ENCODE measurements at places on chromosomes 4 and X.

DNA sequence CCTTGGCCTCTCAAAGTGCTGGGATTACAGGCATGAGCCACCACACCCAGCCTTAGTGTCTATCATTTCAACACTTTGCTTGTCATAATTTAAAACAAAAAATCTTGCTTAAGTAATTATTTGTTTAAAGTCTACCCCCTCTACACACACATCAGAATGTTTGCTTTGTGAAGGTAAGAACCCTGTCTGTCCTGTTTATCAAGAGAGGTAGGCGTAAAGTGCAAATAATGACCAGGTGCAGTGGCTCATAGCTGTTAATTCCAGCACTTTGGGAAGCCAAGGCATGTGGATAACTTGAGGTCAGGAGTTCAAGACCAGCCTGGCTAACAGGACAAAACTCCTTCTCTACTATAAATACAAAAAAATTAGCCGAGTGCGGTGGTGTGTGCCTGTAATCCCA lies 326.7 kb upstream of the CLNK start:
- DNase-seq: no peak

DNA sequence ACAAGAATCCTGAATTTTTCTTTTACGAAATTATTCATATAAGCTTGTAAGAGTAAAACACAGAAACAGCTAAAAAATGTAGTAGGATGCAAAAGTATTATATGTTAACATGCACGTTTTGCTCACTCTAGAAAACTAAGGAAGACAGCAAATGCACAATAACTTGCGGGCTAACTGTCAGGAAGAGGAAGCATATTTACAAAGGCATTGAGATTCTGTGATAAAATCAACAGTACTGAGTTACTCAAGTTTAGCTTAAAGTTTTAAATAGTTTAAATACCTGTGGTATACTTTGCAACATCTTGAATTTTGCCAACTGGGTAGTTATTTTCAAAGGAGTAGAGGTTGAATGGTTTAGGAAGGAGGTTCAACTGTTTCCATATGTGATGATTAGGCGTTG lies 37.0 kb downstream of the SH2D1A start:
- no peak for DNase-seq

DNA sequence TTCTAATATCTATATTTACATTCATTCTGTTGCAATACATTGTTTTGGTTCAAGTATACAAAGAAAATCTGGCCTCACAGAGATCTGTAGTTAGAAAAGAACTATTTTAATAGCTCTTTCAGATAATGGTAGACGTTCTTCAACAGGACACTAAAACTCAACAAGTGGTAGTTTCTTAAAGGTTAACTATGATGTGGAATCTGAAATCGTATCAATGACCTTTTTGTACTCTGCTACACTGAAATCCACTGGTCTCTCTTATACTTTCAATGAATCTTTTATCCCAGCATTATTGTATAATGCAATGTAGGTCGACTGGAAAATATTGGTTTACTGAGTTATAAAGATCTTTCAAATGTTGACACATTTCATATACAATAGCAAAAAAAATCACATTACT lies 12.7 kb downstream of the TMEM185A start:
- DNase-seq: no peak

DNA sequence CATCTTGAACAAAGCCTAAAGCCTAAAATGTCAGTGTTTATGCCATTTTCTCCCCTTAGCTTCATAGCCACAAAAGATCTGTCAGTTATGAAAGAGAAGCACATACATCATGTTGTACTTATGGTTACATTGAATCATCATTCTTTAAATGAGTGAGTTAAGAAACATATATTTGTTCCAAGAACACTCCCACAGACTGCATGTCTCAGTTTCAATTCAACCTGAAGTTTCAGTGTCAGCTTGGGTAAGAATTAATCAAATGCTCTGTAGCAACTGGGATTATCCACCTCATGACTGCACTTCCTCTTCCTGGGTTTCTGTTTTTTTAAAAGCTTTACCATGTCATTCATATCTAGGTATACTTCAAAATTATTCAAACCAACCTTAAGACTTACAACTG lies 3.9 kb upstream of the TMPRSS11B start:
- DNase-seq: no peak

DNA sequence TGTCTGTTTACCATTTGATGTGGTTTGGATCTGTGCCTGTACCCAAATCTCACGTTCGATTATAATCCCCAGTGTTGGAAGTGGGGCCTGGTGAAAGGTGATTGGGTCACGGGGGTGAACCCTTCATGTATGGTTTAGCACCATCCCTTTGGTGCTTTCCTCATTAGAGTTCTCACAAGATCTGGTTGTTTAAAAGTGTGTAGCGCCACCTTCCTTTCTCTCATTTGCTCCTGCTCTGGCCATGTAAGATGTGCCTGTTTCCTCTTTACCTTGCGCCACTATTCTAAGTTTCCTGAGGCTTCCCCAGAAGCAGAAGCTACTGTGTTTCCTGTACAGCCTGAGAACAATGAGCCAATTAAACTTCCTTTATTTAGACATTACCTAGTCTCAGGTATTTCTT lies 610.7 kb upstream of the ADGRL3 start:
- no peak for DNase-seq

DNA sequence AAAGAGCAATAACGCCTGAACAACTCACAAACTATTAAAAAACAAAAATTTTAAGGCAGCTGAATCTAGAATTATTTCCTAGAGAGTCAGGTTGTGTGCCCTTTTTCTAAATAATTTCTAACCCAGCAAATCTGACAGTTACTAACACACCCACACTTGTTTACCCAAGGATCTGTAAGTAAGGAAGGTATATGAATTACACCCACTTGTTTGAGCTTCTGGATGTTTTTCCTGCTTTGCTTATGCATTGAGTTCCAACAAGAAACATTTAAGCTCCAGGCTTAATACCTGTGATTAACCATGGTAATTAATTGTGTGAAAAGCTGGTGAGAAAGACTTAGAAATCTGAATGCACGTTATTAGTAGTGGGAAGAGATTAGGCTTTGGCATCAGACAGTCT lies 1.5 kb downstream of the NIPAL1 start:
- no peak for DNase-seq

- DNase-seq: no peak
Measured at GRCh38 chrX:14073071-14073470, 43.4 kb upstream of the GEMIN8 start.

GRCh38 chr4:142933207-142933606 lies 87.1 kb upstream of the INPP4B start:
- DNase-seq: no peak

DNA sequence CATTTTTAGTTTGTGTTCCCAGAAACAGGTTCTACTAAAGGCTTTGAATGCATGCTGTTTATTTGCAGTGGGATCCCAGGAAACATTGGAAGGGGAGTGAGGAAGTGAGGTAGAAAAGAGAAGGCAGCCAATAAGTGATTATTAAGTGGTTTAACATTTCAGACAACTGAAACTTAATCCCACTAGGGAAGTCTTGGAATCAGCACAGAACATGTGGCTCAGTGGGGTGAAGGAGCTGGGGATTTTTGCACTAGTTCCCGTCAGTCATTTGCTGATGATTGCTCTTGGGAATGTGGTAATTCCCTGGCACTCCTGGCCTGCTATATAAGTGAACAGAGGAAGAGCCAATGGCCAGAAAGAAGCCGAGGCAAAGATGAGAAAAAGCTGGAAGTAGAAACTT lies 1053.0 kb upstream of the IGFBP7 start:
- no peak for DNase-seq

DNA sequence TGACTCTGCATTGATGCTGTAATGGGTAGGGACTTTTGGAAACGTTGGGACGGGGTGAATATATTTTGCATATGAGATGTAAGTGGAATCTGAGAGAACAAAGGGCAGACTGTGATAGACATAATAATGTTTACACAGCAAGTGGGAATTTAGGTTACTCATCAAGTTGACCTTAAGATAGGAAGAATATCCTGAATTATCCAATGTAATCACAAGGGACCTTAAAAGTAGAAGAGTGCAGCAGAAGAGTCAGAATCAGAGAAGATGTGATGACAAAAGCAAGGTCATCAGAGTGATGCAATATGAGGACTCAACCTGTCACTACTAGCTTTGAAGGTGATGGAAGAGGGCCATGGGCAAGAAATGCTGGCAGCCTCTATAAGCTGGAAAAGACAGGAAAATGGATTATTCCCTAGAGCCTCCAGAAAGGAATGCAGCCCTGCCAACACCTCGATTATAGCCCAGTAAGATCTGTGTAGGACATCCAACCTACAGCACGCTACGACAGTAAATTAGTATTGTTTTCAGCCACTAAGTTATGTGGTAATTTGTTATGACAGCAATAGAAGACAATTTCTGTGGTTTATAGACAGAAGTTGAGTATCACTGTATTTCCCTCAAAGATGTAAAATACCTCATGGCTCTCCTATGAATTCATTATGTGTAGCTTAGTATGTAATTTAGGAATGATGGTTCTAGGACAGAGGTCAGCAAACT lies 26.4 kb downstream of the MORC4 start:
- no peak for DNase-seq

DNA sequence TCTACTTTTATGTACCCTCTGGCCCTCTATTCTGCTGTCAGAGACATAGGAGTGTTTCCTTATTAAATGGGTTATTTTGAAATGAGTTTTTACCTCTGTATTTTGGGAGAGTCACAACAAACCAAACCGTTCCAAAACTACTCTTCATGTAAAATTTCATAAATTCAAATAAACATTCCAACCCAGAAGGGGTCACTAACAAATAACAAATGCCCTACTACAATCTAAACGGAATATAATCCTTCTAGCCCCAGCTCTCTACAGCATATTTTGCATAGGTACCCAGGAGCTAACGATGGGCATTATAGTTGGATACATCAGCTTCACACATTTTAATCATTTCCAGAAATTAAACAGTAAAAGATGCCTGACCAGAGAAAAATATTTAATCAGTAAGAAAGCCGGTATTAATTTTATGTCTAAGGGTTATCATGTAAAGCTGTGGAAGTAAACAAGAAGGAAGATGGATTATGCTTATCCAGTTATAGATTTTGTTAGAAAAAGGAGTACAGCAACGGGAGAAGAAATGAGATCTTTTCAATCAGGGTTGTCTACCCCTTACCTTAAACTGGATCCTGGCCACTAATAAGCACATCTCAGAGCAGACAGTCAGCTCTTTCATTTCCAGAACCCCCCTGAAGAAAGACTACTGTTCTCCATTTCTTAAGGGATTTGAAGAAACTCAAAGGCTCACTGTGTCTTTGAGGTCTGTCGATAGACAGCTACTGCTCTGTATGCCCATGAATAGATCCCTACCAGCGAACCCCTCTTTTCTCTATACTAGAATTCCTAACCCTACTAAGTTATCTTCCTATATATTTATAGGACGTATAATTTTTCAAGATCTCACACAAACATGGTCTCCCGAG lies 1.2 kb downstream of the UGDH start:
- DNase-seq: no peak

DNA sequence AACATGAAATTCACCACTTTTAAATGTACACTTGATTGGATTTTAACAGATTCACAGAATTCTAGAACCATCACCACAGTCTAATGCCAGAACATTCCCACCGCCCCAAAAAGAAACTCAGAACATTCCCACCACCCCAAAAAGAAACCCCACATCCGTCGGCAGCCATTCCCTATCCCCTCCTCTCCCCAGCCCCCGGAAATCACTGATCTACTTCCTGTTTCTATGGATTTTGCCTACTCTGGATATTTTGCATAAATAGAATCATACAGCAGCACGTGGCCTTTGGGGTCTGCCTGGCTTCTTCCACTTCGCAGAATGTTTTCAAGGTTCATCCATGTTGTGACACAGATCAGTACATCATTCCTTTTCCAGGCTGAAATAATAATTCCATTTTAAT lies 79.3 kb downstream of the PPP2R2C start:
- DNase-seq: no peak

- no peak for DNase-seq
Measured at GRCh38 chr4:3699261-3699660, 66.9 kb upstream of the ADRA2C start.

DNA sequence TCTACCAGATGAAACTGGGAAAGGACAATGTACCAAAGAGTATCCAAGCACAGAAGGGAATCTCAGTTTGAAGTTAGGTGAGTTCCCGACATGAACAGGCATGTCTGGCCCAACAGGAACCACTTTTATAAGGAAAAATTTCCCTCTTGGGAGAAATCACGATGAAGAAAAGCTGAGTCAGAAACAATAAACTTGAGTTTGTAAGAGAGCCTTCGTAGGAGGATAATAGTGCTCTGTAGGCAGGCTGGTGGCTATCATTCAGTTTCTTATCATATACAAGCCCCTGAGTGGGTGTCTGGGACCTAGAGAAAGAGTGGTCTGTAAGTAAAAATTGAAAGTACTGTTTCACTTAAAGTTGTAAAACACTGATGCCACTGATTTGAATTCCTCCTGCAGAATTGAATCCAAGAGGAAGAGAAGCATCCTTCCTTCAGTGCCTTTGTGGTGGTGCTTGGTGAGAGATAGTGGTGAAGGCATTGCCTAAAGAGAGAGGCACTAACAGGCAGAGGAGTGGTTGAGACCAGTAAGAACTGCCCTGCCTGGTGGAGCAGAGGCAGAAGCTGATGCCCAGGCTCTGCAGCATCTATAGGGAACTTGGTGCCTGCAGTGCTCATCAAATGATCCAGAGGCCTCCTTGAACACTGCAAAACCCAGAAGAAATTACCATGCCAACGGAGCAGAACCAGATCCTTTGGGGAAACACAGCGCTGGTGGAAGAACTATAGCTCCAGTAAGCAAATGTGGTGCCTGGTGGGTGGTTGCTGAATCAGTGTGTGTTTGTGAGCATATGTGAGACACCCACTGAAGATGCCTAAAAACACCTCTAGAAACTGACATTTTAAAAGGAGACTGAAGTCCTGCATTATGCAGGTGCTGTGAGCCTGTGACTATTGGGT lies 31.7 kb upstream of the METAP1 start:
- no peak for DNase-seq

GRCh38 chr4:177322881-177323280 lies 13.2 kb downstream of the NEIL3 start:
- DNase-seq: no peak

- DNase-seq: peak; percentile 74
Measured at GRCh38 chr4:986879-987623, at the start of gene IDUA. IDUA (plus strand) TSS chr4:987044; CDS start chr4:987085, 41 bp downstream.

DNA sequence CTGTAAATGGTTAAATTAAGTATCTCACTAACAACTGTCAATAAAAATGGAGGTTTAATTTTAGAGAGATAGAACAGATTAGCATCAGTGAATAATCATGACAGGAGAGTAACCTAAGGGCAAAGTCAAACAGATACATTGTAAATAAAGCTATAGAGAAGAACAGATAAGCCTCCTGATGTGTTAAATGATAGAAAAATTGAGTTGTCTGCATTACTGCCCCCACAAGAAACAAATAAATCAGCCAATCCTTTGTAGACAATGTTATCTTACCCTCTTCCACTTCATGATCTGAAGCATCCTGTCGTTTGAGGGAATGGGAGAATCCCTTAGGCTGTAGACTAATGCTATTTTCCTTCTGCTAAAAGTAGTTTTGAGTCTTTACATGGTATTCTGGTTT lies 147.8 kb downstream of the PCDH18 start:
- no peak for DNase-seq

DNA sequence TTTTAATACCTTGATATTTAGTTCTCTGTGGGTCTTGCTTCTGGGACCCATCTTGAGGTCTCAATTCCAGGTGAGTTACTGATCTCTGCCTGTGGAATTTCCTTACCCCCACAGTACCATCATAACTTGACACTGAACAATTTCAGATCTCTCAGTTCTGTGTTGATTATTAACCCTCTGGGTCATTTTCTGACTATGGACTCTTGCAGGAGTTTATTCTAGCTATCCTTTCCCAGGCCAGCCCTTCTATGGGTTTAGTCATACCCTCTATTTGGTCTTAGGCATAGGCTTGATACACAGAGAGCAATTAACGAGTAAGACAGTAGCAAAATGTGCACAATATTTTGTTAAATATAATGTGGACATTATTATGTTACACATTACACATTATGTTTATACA lies 3.7 kb upstream of the SPARCL1 start:
- DNase-seq: no peak

Measured in stimulated activated CD4-positive, alpha-beta T cell treated with anti-CD3 and anti-CD28 coated beads, Interleukin-15, amount 100 ng/mL, for 1 hour (primary cell).